ENCODE measurements at places on chromosomes 5 and 9.

DNA sequence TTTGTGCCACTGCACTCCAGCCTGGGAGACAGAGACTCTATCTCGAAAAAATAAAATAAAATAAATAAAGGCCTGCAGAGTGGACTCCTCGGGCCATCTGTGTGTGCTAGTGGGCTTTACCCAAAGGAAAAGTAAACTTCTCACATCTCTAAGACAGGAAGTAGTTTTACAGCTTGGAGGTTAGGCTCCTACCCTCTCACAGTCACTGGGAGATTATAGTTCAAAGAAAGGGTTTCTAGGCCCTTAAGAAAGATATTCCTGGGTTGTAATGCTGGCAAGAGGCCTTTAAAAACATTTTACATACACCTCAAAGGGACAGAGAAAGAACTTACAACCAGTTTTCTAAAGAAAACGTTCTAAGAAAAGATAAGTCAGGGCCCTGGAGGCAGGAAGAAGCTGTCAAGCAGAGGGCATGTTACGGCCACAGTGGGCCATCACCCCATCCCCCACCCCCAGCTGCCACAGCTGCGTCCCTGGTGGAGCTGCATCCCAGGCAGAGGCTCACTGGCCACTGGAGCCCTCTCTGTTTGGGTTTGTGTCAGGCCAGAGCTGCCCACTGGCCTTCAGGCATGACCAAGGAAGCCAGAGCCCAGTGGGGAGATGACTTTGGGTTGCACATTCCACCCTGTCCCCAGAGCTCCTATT is 78.1 kb upstream of the CDK20 start:
- no peak for DNase-seq

GRCh38 chr5:78566747-78567425 is 81.7 kb downstream of the LHFPL2 start:
- DNase-seq: no peak

DNA sequence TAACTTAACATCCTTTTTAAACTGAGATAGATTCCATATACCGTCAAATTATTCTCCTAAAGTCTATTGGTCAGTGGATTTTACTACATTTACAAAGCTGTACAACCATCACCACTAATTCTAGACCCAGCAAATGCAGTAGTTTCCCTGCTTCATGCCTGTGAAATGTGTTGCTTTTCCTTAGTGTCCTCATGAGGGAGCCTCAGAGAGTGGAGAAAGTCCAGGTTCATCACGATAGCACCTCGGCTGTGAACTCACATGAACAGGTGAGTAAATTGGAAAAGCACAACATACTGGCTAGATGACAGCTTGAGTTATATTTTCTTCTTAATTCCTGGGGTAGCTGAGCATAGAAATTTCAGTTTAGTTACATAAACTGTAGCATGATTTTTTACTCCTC is 653.7 kb downstream of the MTRR start:
- DNase-seq: no peak

GRCh38 chr9:79977510-79978197 is 405.9 kb downstream of the TLE4 start:
- DNase-seq: no peak

DNA sequence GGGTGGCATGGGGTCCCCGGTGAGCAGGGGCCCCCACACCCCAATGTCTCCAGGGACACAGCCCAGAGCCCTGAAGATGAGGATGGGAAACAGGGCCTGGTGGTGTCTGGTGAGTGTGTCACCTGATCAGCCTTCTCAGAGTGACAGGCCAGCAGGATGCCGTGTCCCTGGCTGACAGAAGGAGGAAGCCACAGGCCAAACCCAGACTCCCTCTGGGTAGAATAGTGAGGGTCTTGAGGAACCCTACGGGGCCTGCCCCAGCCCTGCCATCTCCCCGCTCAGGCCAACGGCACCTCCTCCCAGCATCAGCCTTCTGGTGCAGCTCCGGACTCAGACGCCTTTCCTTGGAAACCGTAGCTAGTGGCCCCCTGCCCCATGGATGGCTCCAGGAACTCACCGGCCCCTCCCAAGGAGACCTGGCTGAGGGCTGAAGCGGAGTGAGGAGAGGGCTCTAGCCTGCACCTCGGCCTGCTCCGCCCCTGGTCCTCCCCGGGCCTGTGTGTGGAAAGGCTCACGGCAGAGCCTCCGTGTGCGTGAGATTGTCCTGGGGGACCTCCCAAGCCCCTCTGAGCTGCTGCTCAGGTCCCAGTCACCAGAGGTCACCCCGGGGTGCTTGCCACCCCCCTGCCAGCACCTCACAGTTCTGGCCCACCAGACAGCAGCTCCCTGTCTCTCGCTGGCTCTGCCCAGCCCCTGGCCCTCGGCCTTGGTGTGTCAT is 6.0 kb downstream of the RALGDS start:
- DNase-seq: no peak

DNA sequence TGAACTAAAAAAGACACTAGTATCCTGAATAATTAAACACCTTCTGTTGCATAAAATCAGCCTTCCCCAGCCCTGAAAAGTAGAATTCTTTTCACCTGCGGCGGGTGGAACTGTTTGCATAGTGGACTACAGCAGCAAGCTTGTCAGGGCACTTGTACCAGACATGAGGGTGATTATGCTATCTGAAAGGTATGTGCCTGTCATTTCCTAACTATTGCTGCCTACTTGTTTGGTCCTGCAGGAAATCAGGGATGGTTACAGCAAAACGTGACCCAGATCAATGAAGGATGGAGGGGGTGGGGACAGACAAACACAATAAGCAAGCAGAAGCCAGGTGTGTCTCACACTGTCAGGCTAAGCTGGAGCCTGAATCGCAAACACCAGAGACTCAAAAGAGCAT is 385.6 kb downstream of the MLLT3 start:
- DNase-seq: no peak

- DNase-seq: no peak
Observed at GRCh38 chr5:176847726-176848290, 37.4 kb downstream of the UNC5A start.

DNA sequence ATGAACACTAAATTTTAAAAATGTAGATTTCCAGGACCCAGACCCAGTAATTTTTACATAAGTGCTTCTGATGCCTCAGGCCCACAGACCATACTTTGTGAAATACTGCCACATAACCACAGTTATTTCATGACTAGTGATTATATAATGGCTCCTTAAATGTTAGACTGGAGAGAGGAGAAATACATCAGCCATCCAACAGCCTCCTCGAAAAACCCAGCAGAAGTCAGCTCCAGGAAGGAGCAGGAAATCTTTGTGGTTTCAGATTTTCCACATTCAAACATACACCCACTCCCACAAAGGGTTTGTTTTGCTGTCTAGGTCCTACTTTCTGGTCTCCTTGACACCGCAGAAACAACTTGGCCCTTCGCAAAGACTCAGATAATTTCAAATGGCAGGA is 455.2 kb downstream of the DTWD2 start:
- DNase-seq: no peak
